ENCODE measurements at places on chromosomes 12 and 14. TPM values are rescaled to one million over a fixed set of nuclear protein-coding genes. Genes with fewer than 3 reads are reported as not detected.

The LRRC43 gene
- not detected for total RNA-seq

The TDRD9 gene
- 1.2 TPM for total RNA-seq

The PTPRR gene
- not detected for total RNA-seq

The RIN3 gene
- total RNA-seq: 122 TPM

The RNU7-1 gene
- total RNA-seq: not detected
